ENCODE measurements at places on chromosomes 4 and X.

GRCh38 chr4:74408639-74409038, 36.3 kb upstream of the AREG start:
- no peak for DNase-seq

GRCh38 chr4:185541251-185541727, 6.0 kb upstream of the PDLIM3 start:
- no peak for DNase-seq

GRCh38 chrX:106039920-106040319, 1.4 kb upstream of the SERPINA7 start:
- no peak for DNase-seq

DNA sequence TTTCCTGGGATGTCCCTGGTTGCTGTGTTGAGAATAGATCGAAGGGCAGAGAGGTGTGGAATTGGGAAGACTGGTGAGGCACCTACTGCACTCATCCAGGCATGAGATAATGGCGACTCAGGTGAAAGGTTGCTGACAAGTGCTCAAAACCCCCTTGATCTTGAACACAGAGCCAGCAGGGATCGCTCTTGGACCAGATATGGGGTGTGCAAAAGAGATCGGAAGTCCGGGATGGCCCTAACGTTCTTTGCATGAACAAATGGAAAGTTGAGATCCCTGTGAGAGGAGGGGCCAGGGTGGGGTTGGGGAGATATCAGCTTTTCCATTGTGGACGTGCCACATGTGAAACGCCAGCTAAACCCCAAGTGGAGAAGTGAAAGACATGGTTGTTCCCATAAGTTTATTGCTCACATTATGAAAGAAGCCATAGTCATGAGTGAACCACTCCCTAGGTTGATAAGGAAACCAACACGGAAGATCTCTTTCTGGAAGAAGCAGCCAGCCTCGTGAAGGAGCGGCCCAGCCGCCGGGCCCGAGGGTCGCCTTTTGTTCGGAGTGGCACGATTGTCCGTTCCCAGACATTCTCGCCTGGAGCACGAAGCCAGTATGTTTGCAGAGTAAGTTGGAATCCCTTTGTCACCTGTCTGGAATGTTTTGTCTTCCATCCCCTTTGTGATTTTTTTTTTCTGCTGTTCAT, 22.6 kb upstream of the CLCN4 start:
- DNase-seq: no peak

- DNase-seq: no peak
Measured at GRCh38 chr4:185358959-185359358, 36.8 kb downstream of the LRP2BP start.

DNA sequence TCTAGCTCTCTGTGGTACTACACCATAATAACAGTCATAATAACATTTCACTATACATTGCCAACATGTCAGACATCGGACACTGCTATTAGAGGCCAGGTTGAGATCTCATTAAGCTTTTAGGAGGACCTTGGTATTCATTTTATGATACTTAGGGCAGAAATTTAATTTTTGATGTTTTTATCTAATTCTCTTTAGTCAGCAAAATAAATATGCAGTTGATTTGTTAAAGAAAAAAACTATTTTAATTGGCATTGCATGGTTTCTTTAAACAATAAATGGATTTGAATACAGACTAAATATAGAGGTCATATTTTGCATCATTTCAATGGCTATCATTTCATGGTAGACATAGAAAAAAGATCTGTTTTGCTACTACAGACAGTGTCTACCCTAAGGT, 308.7 kb downstream of the PRDM5 start:
- no peak for DNase-seq

DNA sequence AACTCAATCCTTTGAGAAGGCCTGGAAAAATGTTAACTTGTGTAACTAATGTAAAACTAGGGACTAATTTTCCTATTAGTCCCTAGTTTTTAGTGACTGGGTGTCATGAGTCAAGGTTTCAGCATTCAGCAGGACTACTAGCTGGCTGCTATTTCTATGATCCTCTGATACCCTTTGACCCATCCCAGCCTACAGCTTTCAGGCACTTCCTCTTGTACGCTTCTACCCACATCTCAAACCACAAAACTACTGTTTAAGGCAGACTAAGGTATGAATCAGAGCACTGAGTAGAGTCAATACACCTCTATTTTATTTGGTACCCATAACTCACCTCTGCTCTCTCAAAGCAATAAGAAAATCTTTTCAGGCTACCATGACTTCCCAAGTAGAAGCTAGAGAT, 809.6 kb downstream of the PDHA2 start:
- no peak for DNase-seq

- DNase-seq: no peak
Measured at GRCh38 chrX:154815274-154815818, 10.1 kb upstream of the MPP1 start.

DNA sequence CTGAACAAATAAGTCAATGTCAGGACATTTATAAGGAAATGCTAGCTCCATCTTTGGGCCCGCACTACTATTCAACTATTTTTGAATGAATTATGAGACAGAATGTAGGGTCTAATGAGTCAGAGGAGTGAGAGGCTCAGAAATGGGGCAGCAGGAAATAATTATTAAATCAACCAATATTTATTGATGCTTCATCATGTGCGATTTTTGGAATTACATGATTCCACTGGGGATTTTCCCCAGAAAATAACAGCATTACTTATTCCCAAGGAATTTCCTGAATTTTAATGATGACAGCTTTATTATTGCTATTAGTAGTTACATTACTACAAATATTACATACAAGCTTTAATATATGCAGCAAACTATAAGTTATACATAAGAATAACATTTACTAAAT, 49.3 kb upstream of the PHF8 start:
- DNase-seq: no peak

DNA sequence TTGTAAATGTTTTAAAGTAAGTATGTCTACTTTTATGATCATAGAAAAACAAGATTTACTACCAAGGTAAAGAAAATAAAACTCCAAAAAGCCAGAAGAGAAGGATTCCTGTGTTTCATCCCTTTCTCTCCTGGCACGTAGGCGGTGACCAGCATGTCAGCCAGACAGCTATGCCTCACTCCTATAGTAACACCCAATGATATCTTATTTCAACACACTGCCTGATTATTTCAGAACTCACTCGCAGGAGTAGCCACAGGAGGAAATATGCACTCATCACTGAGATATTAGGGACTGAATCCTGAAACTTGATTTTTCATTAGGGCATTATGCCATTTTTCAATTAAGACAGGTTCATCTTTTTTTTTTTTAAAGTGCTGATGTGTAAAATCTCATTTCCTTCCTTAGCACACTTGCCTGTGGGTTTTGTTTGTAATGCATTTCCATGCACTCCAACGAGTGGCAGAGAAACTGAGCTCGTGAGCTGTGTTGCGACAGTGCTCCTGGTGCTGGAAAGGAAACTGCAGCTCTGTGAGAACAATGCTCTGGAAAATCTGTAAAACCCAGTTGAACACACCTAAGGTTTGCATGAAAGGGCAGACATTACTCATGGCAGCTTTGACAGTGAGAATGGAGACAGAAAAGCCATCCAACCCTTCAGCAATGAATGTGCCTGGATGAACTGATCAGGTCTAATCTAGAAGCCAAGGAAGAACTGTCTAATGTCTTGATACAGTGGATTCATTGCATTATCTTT, 18.2 kb downstream of the RAI2 start:
- DNase-seq: no peak

- no peak for DNase-seq
Measured at GRCh38 chr4:109472343-109472761, 38.7 kb downstream of the SEC24B start.

DNA sequence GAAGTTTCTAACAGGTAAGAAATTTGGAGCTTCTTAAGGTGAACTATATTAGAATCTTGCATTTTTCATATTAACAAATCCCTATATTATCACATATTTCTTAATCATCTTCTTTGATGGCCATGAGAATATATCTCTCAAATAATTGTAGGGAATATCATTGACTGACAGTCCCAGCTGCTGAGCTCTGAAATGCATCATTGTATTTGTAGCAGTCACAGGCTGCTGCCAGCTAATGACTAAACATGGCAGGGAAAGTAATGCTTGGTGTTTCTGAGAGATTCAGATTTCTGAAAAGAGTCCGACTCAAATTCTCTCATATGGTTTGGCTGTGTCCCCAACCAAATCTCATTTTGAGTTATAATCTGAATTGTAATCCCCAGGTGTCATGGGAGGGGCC, 171.9 kb downstream of the TRAM1L1 start:
- DNase-seq: no peak

DNA sequence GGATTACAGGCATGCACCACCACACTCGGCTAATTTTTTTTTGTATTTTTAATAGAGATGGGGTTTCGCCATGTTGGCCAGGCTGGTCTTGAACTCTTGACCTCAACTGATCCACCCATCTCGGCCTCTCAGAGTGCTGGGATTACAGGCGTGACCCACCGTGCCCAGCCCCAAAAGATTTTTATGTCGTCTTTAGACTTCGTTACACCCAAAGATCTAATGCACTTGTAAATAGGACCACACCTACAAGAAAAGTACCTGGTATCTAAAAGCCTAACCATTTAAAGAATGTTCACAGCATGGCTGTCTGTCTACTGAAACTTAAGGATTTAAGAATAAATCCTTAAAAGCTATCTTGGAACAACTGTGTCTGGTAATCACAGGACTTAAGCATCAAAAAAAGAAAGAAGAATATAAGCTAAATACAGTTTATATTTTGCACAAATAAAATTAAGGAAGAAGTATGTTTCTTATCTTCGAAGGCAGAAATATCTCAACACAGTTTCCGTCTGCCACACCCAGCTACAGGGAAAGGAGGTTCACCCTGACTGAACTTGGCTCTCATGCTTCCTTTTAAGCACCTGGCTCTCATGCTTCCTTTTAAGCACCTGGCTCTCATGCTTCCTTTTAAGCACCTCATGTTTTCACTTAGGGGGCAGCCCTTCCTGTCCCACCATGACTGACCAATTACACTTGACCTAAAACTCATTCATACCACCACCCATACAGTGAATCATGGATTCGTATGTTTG, 92.0 kb upstream of the STS start:
- DNase-seq: no peak

GRCh38 chr4:8856835-8857621, 14.6 kb downstream of the HMX1 start:
- no peak for DNase-seq

DNA sequence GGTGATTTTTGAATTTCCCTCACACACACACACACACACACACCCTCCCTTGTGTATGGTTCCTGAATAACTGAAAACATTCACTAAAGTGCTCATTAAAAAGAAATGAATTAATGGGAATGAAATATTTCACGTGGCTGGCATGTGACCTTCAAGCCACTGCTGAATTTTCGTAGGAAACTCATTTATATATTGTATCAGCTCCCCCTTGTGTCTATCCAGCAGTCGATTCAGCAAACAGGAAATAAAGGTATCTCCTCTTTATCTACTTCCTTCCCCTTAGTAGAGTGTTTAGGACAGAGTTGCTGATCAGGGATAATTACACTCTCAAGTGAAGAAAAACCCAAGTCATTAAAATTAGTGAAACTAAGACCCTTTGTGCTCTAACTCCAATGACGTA, 912.6 kb upstream of the LCORL start:
- no peak for DNase-seq

- peak; percentile 32 for DNase-seq
Measured at GRCh38 chr4:44916411-44916810, 190.1 kb upstream of the GNPDA2 start.

DNA sequence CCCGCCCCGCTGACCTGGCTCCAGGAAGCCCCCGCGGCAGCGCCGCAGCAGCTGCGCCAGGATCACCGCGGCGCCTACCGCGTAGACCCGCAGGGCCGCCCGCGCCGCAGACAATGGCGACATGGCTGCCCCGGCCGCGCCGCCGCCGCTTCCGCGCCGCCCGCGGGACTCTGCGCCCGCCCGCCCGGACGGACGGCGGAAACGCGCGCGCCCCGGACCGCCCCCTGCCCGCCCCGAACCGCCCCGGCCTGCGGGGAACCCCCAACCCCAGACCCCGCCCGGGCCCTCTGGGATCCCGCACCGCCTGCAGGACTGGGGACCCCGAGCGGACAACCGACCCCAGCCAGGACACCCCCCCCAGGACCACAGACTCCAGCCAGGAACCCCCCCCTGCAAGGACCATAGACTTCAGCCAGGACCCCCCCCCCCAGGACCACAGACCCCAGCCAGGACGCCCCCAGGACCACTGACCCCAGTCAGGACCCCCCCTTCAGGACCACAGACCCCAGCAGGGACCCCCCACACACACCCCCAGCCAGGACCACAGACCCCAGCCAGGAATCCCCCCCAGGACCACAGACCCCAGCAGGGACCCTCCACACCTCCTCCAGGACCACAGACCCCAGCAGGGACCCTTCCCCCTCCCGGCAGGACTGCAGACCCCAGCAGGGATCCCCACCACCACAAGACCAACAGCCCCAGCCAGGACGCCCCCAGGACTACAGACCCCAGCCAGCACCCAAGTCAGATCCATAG, at the start of the genes DHRSX and ZBED1:
DHRSX (minus strand) TSS at position 174 of the 756 bp plus-strand sequence; CDS start at position 123, 51 bp downstream.
ZBED1 (minus strand) TSS at position 174 of the 756 bp plus-strand sequence. CDS start 10,257 bp downstream, outside the sequence.
- no peak for DNase-seq

GRCh38 chr4:100288161-100288560, 97.9 kb upstream of the DDIT4L start:
- no peak for DNase-seq

GRCh38 chr4:31307029-31307428, 586.9 kb downstream of the PCDH7 start:
- DNase-seq: no peak

GRCh38 chr4:157808796-157809383, 363.9 kb downstream of the GASK1B start:
- no peak for DNase-seq

Data from NCI-H774 (cell line).